Tongue (tissue), 3 donors: ENCODE measurements at places on chromosomes 7 and 10. TPM values are rescaled to one million over a fixed set of nuclear protein-coding genes. Genes with fewer than 3 reads are reported as not detected.

VWDE gene
- total RNA-seq: 3.1 TPM

NKX6-2 gene
- total RNA-seq: not detected

GIMAP5 gene
- total RNA-seq: 23.8 TPM

DNA sequence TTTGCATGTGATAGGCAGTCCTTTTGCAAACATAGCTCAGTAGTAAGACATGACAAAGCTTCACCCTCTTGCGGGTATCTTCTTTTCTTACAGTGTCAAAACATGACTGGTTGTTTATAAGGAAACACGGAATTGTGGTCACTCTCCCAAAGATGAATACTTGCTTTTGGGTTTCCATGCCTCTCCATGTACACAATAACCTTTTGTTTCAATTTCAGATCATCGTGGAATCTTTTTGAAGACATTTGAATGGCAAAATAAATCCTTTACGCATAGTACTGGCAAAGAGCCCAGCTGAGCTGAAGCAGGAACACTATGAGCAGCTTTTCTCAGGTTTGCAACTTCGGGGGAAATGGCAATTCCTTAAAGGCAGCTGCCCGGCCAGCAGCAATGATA lies 156.8 kb upstream of the FRMD4A start:
- peak; percentile 69 for DNase-seq

DNA sequence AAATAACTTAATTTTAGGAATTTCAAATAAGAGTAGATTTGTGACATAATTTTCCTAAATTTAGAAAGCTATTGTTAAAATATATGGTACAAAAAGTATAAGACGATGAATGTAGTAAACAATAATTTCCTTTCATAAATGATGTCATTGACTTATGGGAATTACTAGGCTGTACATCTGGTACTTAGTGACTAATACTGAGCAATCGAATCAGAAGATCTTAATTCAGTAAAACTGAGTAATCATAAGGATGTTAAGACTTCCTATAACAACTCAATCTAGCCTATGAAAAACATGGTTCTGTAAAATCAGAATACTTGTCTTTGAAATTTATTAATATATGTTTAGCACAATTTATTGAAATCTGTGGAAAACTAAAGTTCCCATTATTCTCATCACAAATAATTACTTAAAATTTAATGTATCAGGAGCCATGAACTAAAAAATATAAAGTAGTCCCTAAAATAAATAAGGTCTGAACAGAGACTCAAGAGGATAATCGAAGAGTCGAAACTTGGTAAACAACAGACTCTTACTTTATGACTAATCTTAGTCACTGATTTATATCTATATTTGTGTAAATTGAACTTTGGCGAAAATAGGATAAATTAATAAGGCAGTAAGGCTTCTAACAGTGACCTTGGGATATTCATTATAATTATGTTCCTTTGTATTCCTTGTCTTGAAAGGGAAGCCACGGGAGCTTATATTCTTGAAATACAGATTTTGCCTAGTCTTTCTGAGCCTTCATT lies 142.1 kb downstream of the HGF start:
- DNase-seq: no peak

GRCh38 chr7:105577251-105577650 lies 4.0 kb downstream of the EFCAB10 start:
- peak; percentile 72 for DNase-seq

DNA sequence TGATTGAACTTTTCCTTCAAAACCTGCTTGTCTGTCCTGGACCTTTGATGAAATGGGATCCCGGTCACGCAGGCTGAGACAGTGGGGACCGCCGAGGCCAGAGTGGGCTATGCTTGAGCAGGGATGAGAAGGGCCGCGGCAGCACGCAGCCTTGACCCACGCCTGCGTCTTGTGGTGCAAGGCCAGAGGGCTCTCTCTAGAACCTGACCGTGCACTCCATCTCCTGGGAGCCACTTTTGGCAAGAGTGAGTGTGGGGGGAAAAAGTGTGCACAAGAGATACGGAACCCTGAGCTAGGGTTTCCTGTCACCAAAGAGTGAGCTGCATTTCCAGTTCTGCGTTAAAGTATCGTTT lies 42.4 kb downstream of the WIPI2 start:
- DNase-seq: no peak

FBXO24 gene
- total RNA-seq: 1.2 TPM

DNA sequence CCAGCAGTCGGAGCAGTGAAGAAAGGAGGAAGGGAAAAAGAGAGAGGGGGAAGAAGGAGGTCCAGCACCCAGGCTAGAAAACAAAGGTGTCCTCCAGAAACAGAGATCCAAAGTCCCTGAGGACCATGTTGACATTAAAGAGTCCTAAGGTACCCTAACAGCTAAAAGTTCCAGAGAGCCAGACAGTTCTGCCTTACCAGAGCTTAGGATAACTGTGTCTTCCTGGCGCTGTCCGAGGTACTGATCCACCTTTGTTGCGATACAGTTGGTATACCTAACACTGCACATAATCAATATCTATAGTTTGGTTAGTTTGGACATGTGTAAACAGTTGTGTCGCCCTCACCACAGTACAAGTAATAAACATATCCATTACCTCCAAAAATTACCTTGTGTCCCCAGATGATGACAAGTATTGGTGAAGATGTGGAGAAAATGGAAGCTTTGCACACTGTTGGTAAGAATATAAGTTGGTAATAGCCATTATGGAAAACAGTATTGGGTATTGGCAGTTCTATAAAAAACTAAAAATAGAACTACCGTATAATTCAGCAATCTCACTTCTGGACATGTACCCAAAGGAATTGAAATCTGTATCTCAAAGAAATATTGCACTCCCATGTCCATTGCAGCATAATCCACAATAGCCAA lies 59.8 kb downstream of the GRID1 start:
- DNase-seq: peak; percentile 61

DNA sequence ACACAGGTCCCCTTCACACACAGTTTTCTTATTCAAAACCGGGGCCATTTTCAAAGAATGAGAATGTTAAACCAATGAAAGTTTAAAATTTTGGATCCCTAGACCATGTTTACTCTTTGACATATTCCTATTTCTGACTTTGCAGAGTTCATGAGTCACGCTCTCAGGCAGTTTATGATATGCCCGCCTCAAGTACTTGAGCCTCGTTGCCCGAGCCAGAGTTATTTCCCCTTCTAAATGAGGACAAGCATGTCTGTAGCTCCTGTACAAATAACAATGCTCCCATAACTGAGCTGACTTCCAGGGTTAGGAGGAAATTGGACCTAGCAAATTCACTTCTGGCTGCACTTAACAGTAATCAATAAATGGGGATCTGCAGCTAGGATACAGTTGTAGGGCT lies 87.9 kb upstream of the PDE1C start:
- DNase-seq: no peak

FAM25A gene
- 25.8 TPM for total RNA-seq

- peak; percentile 20 for DNase-seq
Measured at GRCh38 chr10:61899069-61899531, 2.4 kb upstream of the ARID5B start.

GRCh38 chr10:60293581-60294175 lies 96.0 kb downstream of the ANK3 start:
- peak; percentile 18 for DNase-seq

GRCh38 chr7:148505645-148506375 lies 84.8 kb upstream of the C7orf33 start:
- DNase-seq: no peak

ANXA8L1 gene
- 23.3 TPM for total RNA-seq

GRCh38 chr7:100431286-100431735 lies 1.7 kb downstream of the MEPCE start:
- no peak for DNase-seq

CRHR2 gene
- total RNA-seq: 0.51 TPM

FAM24B gene
- total RNA-seq: 7.5 TPM

GRCh38 chr10:57482259-57482658 lies 785.4 kb downstream of the IPMK start:
- no peak for DNase-seq

DNA sequence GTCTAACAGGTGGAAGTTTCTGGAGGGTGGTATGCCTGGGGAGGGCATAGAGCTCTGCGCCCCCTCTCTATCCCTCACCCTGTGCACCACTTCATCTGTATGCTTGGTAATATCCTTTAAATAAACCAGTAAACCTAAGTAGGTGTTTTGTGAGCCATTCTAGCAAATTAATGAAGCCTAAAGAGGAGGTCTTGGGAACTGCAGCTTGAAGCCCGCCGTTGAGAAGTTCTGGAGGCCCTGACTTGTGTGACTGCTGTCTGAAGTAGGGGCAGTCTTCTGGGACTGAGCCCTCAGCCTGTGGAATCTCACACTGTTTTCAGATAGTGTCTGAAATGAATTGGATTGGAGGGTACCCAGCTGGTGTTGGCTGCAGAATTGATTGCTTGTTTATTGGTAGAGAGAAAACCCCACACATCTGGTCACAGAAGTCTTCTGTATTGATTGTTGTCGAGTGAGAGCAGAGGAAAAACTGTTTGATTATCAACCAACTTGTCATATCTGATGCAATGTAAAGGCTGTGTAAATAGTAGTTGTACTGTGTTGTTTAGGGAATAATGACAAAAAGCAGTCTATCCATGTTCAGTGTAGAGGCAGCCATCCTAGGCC lies 4.7 kb downstream of the CRCP start:
- no peak for DNase-seq

DNA sequence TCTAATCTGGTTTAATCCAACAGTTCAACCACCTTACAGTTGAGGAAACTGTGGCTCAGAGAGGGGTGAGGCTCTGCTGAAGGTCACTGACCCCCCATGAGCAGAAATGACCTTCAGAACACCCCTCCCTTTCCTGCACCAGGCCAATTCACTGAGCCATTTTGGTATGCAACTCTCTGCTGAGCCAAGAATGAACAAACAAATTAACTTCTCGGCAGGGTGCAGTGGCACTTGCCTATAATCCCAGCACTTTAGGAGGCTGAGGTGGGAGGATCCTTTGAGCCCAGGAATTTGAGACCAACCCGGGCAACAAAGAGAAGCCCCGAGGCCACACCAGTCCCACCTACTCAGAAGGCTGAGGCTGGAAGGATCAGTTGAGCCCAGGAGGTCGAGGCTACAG lies 29.8 kb downstream of the PDGFA start:
- DNase-seq: no peak

DNA sequence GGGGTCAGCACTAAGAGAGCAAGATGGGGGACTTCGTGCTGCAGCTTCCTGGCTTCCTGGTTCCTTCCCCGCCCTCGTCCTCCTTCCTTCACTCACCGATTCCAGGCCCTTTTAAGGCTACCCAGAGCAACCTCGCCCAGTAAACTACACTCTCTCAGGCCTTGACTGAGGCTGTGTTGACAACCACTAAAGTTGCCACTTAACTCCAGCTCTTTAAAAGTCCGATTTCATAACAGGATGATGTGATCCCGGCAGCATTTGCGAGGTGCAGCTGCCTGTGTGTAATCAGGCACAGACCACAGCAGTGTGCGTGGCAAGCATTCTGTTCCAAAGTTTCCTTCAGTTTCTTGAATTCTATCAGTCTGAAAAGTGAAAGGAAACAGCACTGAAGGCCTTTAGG lies 110.6 kb downstream of the RAB11FIP2 start:
- DNase-seq: peak; percentile 76

- DNase-seq: peak; percentile 39
Measured at GRCh38 chr10:69994262-69994661, 58.4 kb upstream of the MACROH2A2 start.

DNA sequence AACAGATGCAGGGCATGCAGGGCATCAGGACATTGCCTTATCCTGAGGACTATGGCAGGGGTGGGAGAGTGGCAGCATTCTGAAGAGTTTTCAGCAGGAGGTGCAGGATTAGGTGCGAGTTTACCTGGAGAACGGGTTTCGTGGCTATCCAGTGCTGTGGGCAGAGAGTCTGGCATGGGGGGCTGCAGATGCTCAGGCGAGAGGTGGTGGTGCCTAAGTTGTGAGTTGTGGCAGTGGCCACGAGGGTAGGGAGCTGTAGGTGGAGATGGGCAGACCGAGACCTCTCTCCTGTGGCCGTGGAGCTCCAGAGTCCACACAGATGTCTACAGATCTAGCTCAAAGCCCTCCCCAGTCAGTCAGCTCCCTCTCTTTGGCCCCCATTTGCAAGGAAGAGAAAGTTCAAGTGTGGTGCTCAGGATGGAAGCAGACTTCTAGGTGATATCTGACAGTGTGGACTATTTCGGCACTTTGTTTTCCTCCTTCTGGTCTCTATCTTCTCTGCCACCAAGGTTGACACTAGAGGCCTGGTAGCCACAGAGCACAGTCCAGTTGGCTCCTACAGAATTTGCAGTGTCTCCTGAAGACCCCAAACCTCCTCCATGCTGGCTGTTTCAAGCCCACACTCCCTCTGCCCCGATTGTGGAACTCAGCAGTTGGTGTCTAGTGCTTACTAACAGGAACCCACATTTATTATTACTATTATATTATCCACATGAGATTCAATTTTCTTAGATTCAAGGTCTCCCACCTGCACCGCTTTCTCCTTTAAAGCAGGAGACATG lies 955.7 kb upstream of the ZNF722 start:
- DNase-seq: no peak

OR9A2 gene
- 0.41 TPM for total RNA-seq

FAM237B gene
- not detected for total RNA-seq

- peak; percentile 48 for DNase-seq
Measured at GRCh38 chr10:52313933-52314821, at the start of gene DKK1. DKK1 (plus strand) TSS chr10:52314281; CDS start chr10:52314435, 154 bp downstream.

DNA sequence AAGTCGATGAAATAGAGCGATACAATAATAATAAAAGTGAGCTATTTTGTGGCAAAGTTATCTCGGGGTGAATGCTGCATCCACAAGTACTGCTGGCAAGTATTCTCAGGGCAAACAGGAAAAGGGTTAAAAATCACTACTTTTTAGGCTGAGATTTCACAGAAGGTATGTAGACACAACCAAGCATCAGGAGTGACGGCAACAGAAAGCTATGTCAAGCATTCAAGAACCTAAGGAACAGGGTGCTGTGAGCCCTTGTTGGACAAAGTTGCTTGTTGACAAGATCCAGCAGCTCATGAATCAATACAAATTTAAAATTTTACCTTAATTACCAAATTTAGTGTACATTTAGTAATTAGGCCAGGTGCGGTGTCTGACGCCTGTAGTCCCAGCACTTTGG lies 41.2 kb upstream of the C1QL3 start:
- DNase-seq: no peak

DNA sequence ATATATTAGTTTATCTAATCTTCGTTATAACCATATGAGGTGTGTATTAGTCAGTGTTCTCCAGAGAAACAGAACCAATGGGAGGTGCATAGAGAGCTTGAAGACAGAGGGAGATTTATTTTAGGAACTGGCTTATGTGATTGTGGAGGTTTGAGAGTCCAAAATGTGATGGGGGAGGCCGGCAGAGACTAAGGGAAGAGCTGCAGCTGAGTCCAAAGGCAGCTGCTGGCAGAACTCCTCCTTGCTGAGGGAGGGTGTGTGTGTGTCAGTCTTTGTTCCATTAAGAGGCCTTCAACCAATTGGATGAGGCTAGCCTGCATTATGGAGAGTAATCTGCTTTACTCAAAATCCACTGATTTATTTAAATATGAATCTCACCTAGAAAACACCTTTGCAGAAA lies 165.1 kb downstream of the SH3PXD2A start:
- peak; percentile 41 for DNase-seq

GRCh38 chr7:88226886-88227516 lies 7.2 kb upstream of the SRI start:
- no peak for DNase-seq

TMEM184A gene
- 22.1 TPM for total RNA-seq

DNA sequence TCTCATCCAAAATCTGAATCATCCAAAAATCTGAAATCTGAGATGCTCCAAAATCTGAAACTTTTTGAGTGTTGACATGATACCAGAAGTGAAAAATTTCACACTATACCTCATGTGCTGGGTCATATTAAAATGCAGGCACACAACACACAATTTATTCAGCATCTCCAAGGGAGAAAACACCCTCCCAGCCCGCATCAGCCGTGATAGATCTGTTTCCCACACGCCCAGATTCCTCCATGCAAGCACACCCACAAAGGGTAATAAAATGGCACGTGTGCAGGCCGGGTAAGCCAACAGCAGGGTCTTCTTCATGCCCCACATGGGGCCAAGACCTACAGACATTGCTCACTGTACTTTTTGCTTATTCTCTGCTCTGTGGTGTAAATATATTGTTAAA lies 173.1 kb upstream of the FERD3L start:
- no peak for DNase-seq
